ENCODE measurements at places on chromosomes 6 and 20.

GRCh38 chr6:126743076-126743475, 375.4 kb upstream of the RSPO3 start:
- DNase-seq: no peak

DNA sequence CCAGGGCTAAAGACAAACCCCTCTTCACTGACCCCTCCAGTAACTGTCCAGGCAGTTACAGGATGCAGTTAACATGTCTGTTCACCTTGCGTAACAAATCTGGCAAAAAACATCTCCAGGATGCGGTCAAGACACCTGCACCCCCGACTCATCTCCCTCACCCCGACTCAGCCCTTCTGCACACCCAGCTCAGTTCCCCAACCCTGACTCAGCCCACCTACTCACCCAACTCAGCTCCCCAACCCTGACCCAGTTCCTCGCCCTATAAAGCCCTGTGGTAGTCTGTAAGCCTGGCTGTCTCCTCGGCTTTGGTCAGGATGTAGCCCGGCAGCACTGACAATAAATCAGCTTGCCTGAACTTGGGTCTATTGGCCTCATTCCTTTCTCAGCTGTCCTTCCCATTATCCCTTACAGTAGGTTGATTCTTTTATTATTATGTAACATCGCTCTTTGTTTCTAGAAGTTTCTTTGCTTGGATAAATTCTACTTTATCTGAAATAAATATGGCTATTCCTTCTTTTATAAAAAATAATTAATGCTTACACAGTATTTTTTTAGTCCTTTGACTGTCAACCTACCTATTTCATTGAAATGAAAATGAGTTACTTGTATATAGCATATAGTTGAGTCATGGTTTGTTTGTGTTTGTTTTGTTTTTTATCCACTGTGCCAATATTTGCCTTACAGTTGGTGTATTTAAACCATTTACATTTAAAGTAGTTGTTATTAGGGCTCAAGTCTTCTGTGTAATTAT, 12.9 kb upstream of the ADTRP start:
- no peak for DNase-seq

DNA sequence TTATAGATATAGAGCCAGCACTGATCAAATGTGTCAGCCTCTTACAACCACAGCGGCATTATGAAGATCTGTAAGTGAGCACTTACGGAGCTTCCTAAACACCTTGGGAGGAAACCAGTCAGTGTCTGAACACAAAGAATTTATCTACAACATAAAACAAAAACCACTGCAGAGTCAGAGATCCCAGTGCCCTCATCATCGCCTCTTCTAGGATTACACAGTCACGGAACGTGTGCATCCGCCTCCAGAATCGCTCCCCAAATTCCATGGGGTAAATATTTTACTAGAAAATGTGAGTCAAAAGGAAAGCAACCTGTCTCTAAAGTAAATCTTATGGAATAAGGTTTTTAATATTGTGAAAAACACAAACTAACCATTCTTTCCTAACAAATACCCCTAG, 243.6 kb downstream of the PACRG start:
- DNase-seq: no peak

DNA sequence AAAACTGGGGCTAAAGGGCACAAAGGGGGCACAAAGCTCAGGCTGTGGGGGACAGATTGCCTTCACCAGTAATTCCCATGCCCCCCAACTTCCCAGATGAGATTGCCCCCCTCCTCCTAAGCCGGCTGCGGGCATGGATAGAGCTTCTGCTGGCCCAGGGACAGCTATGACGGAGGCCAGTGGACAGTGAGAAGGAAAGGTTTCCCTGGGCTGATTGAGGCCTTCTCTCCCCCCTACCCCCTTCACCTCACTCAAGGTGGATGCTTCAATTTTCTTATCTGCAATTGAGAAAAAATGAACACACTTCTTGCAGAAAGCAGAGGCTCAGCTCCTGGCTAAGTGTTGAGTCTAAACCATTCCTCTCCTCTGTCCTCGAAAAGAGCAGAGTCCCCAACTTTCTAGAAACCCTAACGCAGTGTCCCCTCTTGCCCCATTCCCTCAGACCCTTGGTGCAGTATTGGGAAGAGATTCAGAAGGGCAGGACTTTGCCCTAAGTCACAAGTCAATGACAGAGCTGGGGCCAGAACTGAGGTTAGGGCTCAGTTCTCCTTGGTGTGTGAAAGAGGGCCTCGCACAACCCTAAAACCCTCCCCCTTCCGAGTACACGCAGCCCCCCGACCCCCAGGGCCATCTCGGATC, 808 bp downstream of the SDC4 start:
- no peak for DNase-seq

- no peak for DNase-seq
Measured at GRCh38 chr6:47203266-47203937, 106.3 kb downstream of the TNFRSF21 start.

DNA sequence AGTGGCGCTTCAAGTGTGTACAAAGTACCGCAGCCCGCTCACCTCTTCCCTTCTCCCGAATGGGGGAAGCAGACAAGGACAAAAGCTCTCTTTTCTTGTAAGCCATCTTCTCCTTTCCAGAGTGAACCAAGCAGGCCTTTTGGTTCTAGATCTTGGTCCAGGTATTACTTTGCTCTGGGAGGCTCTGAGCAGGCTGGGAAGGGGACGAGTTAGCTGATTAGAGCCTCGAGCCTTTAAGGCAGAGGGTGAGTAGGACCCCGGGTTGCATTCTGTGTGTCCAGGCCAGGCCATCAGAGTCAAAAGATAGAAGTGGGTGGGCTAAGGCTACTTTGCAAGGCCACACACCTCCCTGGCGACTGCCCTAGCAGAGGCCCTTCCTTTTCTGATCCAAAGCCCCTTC, 57.6 kb downstream of the GTF2H5 start:
- no peak for DNase-seq

DNA sequence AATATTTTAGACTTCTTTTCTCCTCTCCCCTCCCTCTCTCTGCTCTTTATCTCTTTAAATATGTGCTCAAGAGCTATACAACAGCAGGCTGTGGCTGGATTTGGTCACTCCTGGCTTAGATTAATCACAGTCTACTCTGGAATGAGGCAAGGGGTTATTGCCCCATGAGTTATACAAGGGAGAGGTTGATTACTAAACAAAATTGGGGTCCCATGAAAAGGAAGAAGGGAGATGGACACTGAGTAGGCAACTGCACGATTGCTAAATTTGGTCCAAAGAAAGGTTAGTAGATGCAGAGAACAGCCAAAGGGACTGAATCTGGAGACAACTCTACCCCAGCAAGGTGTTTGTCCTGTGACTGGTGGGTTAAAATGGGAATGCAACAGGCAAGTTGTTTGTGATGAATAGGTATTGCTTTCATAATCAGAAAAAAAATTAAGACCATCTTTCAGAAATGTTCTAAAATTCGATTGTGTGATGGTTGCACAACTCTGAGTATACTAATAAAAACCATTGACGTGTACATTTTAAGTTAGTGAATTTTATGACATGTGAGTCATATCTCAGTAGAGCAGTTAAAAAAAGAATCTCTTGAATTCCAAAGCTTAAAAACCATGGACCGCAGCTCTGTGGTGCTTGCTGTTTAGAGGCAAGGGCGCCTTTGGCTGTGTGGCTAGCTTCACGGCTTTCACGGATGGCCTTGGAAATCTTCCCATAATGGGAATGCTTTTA, 57.1 kb downstream of the KIZ start:
- DNase-seq: no peak

DNA sequence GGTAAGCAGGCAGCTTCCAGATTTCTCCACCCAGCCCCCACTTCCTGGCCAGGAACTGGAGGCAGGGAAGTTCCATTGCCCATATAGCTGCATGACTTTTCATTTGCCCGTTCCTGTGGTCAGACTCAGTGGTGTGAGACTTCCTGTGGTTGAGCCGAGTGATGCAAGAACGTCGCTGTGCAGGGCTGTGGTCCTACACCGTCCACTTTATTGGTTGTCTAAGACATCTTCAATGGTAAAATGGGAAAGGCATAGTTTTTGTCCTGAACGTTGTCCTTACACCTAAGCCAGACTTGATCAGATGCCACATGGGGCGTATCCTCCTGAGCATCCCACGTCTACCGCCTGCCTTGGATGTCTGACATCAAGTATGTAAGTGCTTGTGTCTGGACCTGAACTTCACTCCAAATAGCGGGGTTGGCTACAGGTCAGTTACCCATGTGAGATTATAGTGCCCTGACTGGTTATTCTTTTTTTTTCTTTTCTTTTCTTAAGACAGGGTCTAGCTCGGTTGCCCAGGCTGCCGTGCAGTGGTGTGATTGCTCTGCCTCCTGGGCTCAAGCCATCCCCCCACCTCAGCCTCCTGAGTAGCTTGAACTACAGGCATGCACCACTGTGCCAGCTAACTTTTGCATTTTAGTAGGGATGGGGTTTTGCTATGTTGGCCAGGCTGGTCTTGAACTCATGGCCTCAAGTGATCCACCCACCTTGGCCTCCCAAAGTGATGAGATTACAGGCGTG, 25.9 kb upstream of the GTSF1L start:
- DNase-seq: no peak

DNA sequence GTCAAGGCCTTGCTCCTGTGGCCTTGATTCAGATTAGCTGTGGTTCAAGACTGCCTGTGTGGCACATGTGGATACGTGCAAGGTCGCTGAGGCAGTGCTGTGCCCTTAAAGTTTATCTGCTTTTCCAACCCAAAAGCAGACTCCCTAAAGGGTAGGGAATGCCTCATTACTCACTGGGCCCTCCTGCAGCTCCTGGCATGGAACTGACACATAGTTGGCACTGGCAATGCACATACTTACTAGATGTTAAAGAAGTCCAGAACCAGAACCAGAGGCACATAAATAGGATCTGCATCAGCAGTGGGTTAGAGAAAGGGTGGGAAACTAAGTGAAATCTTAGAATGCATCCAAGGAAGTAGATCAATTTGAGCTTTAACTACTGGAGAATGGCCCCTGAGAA, 90.6 kb upstream of the MLN start:
- DNase-seq: no peak

DNA sequence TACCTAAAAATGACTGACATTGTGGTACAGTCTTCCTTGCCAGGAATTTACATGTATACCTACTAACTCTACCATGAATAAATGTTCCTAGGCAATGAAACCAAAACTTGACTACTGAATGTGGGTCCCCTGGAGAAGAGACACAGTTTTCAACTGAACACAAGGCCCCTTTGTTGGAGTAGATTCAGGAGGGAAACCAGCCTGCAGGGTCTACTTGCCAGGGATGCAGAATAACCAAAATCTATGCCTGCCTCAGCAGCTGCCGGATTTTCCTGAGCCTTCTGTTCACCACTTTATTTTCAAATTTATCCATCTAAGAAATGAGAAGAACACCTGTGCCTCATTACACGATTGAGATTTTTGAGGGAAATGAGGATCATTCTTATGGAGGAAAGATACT, 211.9 kb downstream of the GRM1 start:
- no peak for DNase-seq

DNA sequence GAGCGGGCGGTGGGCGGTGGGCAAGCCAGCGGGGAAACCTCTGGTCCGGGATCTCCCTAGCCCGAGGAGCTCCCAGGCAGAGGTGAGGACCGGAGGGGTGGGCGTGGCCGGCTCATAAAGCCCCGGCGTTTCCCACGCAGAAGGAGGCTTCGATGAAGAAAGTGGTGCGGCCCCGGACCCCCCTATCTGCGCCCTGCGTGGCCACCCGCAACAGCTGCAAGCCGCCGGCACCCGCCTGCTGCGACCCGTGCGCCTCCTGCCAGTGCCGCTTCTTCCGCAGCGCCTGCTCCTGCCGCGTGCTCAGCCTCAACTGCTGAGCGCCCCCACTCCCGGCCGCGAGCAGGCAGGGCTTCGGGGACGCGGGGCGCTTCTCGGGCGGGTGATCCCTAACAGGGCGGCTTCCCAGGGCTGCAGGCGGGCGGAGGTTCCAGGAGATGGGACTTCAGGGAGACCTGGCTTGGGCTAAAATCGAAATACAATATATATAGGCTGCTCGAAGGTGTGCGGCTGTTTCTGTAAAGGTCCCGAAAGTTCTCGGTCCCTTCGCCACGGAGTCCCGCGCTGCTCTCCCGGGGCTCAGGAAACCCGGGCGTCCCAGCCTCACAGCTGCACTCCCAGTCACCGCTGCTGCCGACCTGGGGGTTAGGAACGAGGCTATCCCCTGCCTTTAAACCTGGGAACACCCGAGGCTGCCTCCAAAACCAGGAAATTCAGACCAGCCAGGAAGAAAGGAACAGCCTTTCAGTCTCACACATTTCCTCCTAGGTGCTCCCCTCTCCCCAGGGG, 27.8 kb downstream of the ASIP start:
- peak; percentile 4 for DNase-seq

GRCh38 chr6:85405175-85405852, 44.6 kb upstream of the NT5E start:
- no peak for DNase-seq

GRCh38 chr20:5118220-5119142, 1.3 kb downstream of the PCNA start:
- no peak for DNase-seq

DNA sequence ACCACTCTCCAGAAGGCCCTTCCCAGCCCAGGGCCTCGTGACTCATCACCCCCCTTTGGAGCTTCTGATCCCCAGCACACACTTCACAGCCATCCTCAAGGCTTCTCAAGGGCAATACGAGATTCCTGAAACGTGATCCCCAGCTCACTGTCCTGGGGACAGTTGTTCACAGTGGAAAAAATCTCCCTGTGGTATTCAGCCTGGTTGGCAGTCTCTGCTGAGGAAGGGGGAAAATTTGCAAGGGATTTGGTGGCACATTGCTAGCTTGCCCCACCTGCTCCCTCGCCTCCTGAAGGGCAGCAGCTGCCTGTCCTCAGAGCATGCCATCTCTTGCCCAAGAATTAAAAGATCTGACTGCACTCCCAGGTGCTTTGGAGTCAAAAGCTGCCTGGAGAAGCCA, 20.7 kb upstream of the PKHD1 start:
- no peak for DNase-seq

DNA sequence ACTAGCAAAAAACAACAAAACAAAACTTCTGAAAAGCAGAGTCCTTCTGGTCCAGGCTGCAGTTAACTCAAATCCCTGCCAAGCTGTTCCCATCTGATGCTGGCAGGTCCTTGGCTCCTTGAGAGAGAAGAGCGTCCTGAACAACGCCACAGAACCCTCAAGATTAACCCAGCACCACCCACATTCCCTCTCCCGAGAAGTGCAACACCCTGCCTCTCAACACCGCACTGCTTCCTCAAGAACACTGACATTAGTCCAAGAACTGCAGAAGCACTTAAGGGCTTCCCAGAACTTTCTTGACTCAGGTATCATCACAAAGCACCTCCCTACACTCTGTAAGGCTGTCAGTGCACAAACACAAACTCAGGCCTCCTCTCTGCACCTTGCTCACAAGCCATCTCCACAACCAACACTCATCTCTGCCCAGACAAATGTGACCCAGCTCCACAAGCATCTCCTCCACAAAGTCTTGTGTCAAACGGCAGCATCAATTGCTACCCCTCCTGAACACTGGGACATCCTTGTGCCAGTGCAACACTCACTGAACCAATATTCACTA, 7.5 kb downstream of the MRPL14 start:
- no peak for DNase-seq
